ENCODE measurements at places on chromosomes 2 and 18. TPM values are rescaled to one million over a fixed set of nuclear protein-coding genes. Genes with fewer than 3 reads are reported as not detected.

The RBM44 gene
- total RNA-seq: 0.65 TPM

DNA sequence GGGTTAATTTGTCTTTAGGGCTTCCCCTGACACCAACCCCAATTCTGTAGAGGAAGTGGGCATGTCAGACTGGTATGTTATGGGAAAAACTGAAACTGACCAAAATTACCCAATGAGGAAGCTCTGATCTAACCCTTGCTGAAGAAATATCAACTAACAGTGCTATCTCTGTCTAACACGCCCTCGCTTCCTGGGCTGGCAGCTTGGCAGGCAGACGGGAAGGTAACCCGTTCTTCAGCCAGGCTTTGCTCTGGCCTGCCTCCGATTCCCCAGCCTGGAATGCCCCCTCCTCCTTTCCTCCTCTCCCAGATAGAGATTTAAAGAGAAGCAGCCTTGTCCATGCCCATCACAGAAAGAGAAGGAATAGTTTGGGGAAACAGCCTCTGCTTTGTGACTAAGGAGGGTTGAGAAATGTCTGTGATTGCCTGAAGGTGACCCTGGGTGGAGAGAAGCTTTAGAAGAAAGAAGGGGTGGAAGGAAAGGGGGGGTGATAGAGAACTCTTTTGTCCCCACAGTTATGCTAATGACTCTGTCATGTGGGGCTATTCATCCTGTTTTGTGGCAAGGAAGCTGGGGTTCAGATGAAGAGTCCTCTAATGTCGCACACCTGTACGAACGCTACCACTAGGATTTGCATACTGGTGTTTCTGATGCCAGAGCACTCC lies 15.4 kb downstream of the HK2 start:
- DNase-seq: no peak

DNA sequence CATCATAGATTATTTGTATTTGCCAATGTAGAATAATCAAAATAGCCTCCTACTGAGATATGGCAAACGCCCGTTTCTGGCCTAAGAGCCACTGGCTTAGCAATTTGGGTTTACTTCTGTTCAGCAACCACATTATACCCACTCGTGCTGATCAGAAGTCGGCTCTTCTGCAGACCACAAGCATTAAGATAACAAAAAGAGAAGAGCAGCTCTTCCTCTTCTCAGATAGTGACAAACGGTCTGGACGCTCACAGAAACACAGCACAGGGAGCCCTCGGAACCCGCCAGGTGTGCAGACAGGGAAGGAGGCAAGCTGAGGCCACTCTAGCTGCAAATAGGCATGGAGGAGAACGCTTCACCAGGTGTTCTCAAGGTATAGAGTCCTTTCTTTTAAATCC lies 164.0 kb downstream of the HDAC4 start:
- no peak for DNase-seq

DNA sequence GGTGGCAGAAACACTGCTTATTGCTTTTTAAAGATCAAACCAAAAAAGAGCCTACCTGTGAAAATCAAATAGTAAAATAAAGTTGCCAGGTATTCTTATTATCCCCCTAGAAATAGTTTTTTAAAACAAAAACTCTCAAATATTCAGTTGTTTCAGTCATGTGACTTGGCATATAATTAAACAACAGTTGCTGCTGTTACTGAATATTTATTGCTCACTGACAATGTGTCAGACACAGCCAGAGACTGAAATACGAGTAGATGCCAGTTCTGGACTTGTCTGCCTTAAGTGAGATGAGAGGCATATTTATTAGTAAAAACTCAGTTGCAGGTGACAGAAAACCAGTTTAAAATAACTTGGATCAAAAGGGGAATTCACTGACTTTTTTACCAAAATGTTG lies 106.0 kb upstream of the RAB12 start:
- no peak for DNase-seq

GRCh38 chr2:158719403-158719802 lies 75.7 kb upstream of the DAPL1 start:
- no peak for DNase-seq

DNA sequence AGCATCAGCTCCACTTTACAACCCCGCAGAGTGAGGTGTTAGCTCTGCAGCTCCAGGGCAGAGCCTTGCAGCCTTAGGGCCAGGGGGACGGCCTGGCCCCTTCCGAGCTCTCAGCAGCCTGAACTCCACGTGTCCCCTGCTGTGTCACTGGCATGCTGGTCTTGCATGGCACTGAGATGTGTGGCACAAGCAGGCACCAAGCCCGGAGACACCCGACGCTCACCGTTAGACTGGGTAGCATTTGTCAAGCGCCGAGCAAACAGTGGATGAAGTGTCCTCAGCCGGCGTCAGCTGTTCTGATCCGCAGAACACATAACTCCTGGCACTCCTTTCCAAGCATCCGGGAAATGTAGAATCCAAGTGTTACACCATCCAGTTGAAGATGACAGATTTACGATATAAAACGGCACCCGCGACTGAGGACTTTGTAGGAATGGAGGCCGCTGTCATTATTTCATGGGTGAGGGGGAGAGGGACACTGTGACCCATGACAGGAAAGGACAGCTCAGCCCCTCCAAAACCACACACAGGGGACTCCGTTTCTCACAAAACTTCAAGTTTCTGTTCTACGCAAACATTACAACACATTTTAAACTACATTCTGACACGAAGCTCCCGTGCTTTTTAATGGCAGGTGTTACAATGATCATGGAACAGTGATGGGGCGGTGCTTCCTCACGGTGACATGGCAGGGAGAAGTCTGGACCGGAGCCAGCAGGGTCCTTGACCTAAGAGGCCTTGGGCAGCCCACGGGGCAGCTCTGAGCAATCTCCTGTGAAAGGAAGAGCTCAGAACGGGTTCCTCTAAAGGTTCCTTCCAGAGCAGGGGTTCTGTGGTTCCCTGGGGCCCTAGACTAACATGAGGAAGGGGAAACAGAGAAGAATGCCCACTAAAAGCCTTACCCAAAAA lies 89.4 kb downstream of the HDAC4 start:
- DNase-seq: no peak

- no peak for DNase-seq
Observed at GRCh38 chr2:59427980-59428379, 1125.5 kb downstream of the BCL11A start.

DNA sequence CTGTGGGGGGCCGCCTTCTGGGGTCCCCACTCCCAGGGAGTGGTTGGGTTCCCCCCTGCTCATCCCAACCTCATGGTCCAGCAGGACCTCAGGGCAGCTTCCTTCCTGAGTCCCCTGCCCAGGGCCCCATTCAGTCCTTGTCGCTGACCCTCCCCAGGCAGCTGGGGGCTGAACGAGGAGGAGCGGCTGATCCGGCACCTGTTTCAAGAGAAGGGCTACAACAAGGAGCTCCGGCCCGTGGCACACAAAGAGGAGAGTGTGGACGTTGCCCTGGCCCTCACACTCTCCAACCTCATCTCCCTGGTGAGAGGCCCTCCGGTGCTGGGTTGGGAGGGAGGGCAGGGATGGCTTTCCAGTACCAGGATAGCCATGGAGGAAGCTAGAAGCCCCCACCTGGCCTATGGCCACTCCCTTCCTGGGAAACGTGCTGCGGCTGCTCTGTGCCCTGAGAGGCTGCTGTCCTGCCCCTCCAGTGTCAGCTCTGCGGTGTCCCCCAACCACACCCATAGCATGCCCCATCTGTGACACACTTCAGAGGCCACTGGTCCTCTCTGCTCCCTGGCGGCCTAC lies 497 bp downstream of the CHRND start:
- DNase-seq: no peak

DNA sequence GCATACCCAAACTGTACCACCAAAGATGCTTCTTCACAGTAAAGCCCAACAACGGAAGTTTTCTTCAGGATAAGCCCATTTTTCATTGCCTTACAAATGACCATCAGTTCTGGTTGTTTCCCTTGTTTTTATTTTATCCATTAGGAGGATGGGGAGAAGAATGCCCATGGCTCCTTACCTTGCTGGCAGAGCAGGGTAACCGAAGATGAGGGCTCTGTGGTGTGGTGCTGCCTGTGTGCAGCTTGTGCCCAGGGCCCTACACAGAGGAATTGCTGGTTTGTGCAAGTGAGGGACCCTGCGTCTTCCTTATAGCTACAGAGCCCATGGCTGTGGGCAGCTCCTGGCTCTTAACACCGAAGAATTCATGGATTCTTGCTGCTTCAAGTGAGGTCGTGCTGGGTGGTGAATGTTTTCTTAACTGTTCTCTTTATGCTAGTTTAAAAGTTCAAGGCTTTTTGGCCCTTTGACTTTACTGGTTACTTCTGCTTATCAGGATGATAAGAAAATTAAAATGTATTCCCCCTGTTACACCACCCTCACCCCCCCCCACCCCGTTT lies 110.6 kb downstream of the MAP4K4 start:
- DNase-seq: no peak

GRCh38 chr2:80748592-80748991 lies 444.0 kb upstream of the LRRTM1 start:
- no peak for DNase-seq

- peak; percentile 31 for DNase-seq
Observed at GRCh38 chr18:55220523-55220922, 261.3 kb upstream of the CCDC68 start.

DNA sequence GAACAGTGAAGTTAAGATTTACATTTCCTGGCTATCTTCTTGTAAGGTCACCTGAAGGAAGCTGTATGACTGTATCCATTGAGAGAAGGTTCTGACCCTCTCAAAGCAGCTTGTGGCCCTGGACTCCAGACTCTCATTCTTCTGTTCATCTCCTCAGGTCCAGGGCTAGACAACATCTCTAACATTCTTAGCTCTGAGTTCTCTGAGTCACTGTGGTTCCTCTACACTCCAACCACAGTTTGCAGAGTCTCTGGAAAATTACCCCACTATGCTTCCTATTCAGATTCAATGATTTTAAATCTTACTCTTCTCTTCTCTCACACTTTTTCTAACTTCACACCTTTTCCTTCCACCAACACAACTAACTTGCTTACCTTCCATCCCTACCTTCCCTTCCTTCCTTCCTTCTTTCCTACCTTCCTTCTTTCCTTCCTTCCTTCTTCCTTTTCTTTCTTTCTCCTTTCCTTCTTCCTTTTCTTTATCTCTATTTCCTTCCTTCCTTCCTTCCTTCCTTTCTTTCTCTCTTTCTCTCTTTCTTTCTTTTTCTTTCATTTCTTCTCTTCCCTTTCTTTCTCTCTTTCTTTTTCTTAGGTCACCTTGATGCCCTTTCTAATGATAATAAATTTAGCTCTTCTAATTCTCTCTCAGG lies 824.3 kb upstream of the ZEB2 start:
- no peak for DNase-seq

The IL36B gene
- not detected for total RNA-seq

GRCh38 chr18:42824178-42824577 lies 291.3 kb downstream of the RIT2 start:
- no peak for DNase-seq

- no peak for DNase-seq
Observed at GRCh38 chr2:188898261-188898660, 75.9 kb upstream of the COL3A1 start.

DNA sequence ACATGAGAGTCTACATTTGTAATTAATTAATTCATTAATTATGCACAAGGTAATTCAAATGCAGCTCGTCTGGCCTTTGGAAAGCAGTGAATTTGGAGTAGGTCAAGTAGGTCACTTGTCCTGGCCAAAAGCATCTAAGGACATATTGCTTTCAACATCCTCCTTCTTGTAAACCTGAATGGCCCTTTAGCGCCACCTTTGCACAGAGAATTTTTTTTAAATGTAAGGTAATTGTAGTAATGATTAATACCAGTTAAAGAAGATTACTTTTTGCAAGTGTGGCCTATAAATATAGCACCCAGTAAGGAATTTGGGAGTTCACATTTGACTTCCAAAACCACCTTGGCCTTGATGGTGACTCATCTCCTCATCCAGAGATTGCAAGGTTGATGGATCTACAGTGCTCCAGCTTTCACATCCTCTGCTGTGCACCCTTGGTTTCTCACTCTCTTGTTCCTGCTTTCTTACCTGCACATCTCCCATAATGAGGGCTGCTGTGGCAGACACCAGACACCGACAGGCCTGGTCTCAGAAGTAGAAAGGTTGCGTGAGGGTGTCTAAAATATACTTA lies 481.7 kb downstream of the TGIF1 start:
- DNase-seq: peak; percentile 26

The RNF152 gene
- 12.8 TPM for total RNA-seq

DNA sequence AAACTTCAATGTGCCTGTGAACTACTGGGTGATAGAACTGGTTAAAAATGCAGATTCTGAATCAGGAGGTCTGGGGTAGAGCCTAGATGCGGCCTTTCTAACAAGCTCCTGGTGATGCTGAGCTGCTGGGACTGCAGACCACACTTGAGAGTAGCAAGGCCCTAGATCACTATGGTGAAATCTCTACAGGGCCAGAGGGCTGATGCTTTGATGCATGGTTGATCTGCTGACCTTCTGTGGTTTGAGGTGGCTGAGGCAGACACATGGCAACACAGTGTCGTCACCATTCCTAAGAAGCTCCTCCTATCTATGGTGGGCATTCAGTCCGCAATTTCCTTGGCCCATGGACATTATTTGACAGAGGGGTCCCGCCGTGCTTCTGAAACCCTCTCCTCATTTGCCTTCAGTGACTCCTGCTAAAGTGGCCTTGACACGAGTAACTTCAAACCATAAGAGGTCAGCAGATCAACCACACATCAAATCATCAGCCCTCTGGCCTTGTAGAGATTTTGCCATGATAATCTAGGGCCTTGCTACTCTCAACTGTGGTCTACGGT lies 19.8 kb downstream of the CCDC68 start:
- DNase-seq: no peak

Data from fibroblast of the aortic adventitia (primary cell).